Caco-2 (cell line): ENCODE measurements at places on chromosomes 4 and X. TPM values are rescaled to one million over a fixed set of nuclear protein-coding genes. Genes with fewer than 3 reads are reported as not detected.

DNA sequence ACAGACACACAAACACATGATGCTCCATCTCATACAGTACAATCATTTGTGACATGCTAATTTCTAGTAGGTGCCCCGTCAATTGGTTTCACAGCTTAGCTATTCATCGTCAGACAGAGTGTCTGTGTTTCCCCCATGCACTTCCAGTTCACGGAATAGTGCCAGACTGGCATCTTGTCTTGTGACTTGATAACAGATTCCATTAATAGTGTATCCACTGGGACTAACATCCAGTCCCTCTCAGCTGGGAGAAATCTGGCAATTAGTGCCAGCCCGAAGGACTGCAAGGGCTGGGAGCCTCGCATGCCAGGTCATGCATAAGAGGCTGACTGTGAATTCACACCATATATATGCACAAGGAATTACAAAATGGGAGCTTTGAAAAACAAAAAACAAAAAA lies 20.2 kb upstream of the GATB start:
- DNase-seq: no peak

- DNase-seq: no peak
Observed at GRCh38 chrX:144901521-144901920, 345.8 kb upstream of the SPANXN1 start.

DNA sequence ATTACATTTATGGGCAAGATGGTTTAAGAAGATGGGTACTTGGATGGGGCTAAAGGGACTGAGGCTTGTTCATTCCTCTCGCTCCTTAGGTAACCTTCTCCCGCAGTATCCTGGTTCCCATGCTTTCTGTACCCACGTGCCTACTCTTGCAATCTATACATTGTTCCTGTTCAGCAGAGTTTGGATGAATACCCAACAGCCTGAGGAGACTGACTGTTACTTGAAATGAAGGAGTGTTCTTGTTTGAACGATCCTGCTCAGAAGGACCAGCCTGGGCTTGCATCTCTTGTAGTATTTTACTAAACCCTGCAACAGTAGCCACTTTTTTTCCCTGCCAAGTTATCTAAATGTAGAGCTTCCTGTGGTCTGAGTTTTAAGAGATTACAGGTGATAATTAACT lies 33.7 kb upstream of the ADH6 start:
- no peak for DNase-seq

- no peak for DNase-seq
Observed at GRCh38 chrX:44974451-44974850, 101.5 kb downstream of the KDM6A start.

TEX11 gene
- 0.23 TPM in 1 of 2 replicates, not detected in the other for total RNA-seq

MAGEA2 gene
- not detected in 2 replicates for total RNA-seq

SSX4 gene
- not detected in 2 replicates for total RNA-seq

COQ2 gene
- 22.0 and 24.2 TPM in 2 replicates for total RNA-seq
